Activated CD4-positive, alpha-beta T cell treated with anti-CD3 and anti-CD28 coated beads, Interleukin-2, amount 50 U/mL, for 4 hours (primary cell): ENCODE measurements at places on chromosomes 6 and 20.

DNA sequence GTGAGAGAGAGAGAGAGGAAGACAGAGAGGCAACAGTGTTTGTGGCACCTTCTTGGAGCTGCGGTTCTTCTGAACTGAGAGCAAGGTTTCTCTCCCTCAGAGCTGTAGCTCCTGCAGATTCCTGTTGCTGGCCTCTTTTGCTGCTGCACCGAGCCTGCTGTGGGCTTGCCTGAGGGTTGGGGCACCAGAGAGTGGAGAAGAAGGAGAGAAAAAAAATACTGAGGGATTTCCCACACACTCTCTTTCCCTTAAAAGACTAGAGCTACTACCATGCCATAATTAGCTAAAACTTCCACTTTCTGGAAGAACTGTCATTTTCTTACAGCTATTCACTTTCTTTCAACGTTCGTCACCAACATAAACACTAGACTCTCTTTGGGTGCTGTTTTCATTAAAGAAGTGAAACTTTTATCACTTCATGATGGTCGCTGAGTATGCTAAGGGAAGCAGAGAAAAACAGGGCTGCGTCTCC lies 18.2 kb upstream of the ECI2 start:
- DNase-seq, result no peak

- DNase-seq, result no peak
Measured at GRCh38 chr20:49510562-49511122, 28.2 kb upstream of the KCNB1 start.

DNA sequence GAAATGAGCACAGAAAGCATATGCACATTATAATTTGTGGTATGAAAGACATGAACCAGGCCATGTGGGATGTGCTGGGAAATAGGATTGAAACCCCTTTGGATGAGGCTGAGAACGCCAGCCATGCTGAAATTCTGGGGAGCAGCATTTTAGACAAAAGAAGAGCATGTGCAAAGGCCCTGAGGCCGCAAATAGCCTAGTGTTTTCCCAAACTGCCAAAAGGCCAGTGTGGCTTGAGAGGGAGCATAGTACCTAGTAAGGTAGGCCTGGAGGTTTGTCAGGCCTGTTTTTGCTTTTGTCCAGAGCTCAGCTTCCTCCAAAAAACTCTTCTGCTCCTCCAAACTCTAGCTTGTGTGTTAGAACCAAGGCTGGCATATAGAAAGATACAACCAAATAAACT lies 57.4 kb upstream of the NOP56 start:
- no peak for DNase-seq

GRCh38 chr6:57177545-57178265 lies 5.6 kb downstream of the BAG2 start:
- DNase-seq, result no peak

GRCh38 chr6:144285548-144285797 lies 338 bp downstream of the UTRN start:
- no peak for DNase-seq

GRCh38 chr6:166814390-166814789 lies 142.0 kb downstream of the RNASET2 start:
- no peak for DNase-seq

DNA sequence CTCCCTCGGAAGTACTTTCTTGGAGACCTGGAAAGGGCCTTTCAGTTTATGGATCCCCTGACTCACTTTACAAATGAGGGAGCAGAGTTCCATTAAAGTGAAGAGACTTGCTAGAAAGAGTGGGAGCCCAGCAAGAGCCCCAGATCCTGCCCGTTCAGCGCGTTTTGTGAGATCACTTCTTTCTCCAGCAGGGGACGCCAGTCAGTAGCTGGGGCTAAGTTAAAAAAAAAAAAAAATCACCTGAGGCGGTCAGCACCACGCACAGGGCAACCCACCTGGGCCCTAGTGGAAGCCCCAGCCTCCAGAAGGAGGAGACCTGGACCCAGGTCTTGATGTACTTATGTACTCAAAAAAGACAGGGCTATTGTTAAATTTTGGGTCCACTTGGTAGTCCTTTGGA lies 274.5 kb upstream of the RNF24 start:
- DNase-seq, result no peak

GRCh38 chr6:134472046-134472445 lies 154.1 kb upstream of the SGK1 start:
- no peak for DNase-seq

DNA sequence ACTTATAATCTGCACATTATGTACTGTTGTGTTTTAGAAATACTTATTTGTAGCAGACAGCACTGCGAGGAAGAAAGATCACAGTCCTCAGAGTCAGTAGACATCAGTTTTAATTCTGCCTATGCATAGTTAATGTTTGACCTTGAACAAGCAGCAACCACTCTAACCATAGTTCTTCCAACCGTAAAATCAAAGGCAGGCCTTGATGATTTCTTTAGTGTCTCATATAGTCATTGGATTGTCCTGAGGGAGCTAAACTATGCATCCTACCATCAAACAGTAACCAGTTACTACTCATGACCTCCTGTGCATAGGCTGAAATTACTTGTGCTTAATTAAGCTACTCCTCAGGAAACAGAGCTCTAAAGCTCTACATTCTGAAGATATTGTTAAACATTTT lies 294.8 kb upstream of the STXBP5 start:
- no peak for DNase-seq

DNA sequence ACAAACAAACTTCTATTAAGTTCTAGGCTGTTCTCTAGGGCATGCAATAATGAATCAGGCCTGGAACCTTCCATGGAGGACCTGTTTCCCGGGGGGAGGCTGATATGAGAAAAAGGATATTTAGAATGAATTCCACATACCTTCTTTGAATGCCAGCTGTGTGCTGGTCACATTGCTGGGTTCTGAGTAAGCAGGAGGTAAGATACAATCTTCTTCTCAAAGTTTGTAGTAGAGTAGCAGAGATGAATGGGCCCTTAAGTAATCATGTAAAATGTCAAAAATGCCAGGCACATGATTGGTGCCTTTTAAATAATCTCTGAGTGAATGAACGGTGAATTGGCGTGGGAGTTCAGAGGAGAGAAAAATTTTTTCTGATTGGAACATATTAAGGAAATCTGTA lies 47.4 kb downstream of the TGM2 start:
- no peak for DNase-seq
